Muscle of leg (tissue), 16 donors: ENCODE measurements at places on chromosomes 13 and 19. TPM values are rescaled to one million over a fixed set of nuclear protein-coding genes. Genes with fewer than 3 reads are reported as not detected.

Gene ZNF30
- 3.9 TPM for total RNA-seq

Gene LILRA5
- total RNA-seq, result 0.22 TPM

Gene COL5A3
- total RNA-seq, result 42.0 TPM

Gene EHD2
- total RNA-seq, result 30.5 TPM

Gene ZNF234
- 13.9 TPM for total RNA-seq

Gene OVOL3
- not detected for total RNA-seq

Gene CACNA1A
- 0.58 TPM for total RNA-seq

- no peak for DNase-seq
- no peaks in the 10 kb centered on the region for H3K36me3 ChIP-seq
- H3K27ac ChIP-seq, result no peak overlapping the region
- H3K4me1 ChIP-seq, result no peaks in the 10 kb centered on the region
Observed at GRCh38 chr13:29131881-29132668, 311.9 kb downstream of the MTUS2 start.
